Stimulated activated CD4-positive, alpha-beta T cell treated with anti-CD3 and anti-CD28 coated beads, Interleukin-12 subunit alpha, Interleukin-12 subunit beta, amount 100 ng/mL, for 48 hours (primary cell): ENCODE measurements at places on chromosomes 3 and 15.

DNA sequence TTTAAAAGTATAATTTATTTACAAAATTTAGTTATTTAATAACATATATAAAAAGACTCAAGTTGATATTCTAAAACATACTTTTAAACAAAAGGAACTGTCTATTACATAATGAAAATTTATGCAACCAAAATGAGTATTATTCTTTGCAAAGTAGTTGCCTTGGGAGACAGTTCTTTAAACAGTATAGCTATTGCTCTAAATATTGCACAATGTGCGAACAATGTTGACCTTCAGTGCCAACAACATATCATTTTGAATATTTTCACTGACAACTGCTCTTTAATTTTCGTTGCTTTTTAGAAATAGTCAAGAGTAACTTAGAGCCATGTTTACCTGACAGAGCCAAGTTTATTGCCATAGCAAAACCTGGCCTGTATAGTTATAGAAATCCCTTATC lies 124.9 kb downstream of the ZBTB20 start:
- no peak for DNase-seq

GRCh38 chr15:27956285-27956684 lies 142.8 kb downstream of the OCA2 start:
- DNase-seq, result no peak

DNA sequence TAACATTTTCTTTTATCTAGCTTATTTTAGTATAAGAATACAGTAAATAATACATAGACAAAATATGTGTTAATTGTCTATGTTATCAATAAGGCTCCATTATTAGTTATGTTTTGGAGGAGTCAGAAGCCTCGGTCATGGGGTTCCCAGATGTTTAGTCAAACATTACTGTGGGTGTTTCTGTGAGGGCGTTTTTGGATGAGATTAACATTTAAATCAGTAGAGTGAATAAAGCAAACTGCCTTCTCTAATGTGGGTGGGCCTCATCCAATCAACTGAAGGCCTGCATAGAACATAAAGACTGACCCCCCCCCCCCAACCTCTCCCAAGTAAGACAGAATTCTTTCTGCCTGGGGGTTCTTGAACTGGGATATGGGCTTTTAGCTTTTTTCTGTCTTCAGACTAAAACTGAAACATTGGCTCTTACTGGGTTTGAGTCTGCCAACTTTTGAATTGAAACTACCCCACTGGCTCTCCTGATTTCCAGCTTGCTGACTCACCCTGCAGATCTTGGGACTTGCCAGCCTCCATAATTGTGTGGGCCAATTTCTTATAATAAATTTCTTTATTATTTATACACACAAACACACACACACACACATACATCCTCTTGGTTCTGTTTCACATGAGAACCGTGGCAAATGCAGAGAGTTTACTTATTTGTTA lies 192.0 kb downstream of the TPRG1 start:
- DNase-seq, result no peak

GRCh38 chr15:64635499-64636495 lies 139.6 kb downstream of the RBPMS2 start:
- DNase-seq, result no peak

- no peak for DNase-seq
Observed at GRCh38 chr3:124362455-124362854, 367.8 kb upstream of the UMPS start.

- no peak for DNase-seq
Observed at GRCh38 chr3:10713656-10714055, 102.4 kb upstream of the SLC6A11 start.

DNA sequence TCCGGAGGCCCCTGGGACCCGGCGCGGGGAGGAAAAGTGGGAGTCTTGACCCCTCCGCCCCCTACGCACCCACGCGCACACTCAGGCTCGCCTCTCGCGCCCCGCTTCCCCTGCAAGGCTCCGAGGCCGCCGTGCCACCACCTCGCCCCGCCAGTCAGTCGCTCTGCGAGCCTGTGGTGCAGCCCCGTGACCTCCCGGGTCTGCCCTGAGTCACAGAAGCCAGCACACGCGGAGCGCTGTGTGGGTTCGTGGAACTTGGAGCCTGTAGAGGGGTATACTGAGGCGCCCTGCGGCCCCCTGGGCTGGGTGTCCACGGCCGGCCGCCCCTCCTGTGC lies 380 bp upstream of the ALS2CL start:
- DNase-seq, result peak; percentile 21

DNA sequence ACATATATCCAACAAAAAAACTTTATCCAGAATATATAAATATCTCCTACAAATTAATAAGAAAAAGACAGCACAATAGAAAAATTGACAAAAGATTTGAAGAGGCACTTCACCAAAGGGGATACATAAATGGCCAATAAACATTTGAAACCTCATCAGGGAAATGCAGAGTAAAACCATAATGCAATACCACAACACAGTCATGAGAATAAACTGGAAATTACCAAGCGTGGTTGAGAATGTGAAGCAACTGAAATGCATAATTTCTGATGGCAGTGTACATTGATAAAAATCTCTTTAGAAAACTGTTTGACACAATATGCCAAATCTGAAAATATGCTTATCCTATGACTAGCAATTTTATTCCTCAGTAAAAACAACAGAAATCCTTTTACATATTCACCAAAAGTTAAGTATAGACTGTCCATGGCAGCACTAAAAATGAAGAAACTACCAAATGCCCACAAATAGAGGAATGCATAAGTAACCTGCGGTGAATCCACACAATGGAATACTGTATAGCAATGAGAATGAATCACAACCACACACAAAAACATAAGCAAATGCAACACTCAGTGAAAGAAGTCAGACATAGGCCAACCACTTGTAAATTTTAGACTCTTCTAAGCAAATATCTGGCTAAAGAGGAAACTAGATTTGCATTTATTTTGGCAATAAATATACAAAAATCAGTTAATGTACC lies 7.9 kb downstream of the LYZL4 start:
- no peak for DNase-seq

DNA sequence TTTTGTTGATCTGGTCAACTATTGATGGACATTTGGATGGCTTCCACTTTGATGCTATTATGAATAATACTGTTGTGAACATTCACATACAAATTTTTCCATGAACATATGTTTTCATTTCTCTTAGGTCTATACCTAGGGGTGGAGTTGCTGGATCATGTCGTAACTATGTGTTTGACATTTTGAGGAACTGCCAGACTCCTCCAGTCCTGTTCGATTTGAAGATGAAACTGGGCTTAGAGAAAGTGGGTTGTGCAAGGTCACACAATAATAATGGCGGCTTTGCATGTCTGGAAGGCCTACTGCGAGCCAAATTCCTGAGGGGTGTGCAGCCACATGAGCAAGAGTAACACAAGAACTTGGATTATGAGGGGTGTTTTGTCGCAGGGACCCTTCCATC lies 2.6 kb downstream of the TSEN2 start:
- no peak for DNase-seq

GRCh38 chr3:20310629-20311028 lies 124.6 kb upstream of the SGO1 start:
- DNase-seq, result no peak

DNA sequence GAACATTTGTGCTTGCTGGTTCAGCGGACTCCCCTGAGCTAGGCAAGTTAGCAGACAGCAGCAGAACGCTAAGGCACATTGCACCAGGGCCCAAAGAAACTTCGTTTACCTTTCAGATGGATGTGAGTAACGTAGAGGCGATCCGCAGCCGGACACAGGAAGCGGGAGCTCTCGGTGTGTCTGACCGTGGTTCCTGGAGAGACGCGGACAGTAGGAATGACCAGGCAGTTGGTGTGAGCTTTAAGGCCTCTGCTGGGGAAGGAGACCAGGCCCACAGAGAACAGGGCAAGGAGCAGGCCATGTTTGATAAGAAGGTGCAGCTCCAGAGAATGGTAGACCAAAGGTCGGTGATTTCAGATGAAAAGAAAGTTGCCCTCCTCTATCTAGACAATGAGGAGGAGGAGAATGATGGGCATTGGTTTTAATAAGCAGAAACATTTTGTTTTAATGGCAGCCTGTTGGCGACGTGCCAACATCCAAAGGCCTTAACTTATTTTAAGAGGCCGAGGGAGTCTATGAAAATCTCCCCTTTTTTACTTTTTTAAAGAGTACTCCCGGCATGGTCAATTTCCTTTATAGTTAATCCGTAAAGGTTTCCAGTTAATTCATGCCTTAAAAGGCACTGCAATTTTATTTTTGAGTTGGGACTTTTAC lies 27.9 kb downstream of the SYNM start:
- DNase-seq, result no peak

GRCh38 chr3:63705092-63705645 lies 52.7 kb downstream of the SNTN start:
- no peak for DNase-seq

- no peak for DNase-seq
Observed at GRCh38 chr15:67349634-67350033, 95.0 kb downstream of the IQCH start.
